Stimulated activated CD4-positive, alpha-beta T cell treated with anti-CD3 and anti-CD28 coated beads, Interleukin-12 subunit alpha, Interleukin-12 subunit beta, amount 100 ng/mL, for 4 hours (primary cell): ENCODE measurements at places on chromosomes 2 and 18.

- DNase-seq: no peak
Measured at GRCh38 chr2:28250006-28250405, 142.7 kb upstream of the FOSL2 start.

- no peak for DNase-seq
Measured at GRCh38 chr2:86275384-86275799, 62.0 kb downstream of the REEP1 start.

DNA sequence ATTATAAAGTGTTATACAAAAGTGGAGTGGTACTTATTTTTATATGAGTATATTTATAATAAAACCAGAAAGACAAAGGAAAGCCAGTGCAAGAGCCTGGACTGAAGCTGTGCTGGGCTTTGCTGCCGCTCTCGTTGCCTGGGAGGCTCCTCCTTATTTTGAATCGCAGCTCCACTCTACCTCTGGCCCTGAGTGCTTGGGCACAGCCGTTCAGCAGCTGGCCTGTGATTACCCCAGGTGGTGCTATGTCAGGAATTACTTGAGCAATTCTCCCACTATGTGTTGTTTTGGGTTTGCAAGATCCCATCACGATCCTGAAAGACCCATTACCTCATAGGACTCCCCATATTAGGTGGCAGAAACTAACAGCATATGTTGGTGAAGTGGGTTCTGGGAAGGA is 53.0 kb upstream of the LCLAT1 start:
- no peak for DNase-seq

- DNase-seq: no peak
Measured at GRCh38 chr18:40984856-40985255, 970.2 kb upstream of the PIK3C3 start.

GRCh38 chr2:190979906-190980629 is 33.9 kb downstream of the STAT1 start:
- no peak for DNase-seq

DNA sequence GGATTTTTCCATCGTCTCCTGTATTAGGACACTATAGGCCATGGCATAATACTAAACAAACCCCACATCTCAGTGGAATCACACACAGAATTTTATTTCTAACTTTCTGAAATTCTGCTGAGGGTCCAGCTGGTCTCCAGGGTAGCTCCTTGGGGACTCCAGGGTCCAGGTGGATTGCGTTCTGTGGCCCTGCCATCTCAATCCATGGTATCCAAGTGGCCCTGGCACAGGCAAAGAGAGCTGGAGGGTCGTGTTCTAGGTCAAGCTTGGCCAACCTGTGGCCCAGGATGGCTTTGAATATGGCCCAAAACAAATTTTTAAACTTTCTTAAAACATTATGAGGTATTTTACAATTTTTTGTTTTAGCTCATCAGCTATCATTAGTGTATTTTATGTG is 134.6 kb downstream of the CTIF start:
- DNase-seq: no peak

DNA sequence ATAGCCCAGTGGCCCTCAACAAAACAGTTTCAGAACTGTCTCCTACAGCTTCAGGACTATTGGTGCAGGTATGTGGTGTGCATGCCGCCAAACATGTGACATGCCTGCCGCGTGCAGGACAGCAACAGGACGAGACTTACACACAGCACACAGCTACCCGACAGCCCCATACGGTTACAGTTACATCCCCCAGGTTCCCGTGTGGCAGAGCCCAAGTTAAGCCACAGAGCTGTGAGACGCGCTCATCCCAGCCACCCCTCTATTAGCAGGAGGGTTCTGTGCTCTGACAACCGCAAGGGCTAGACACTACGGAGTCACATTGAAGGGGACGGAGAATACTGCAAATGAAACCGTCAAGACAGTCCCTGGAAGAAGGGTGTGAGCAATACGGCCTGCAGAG is 16.4 kb upstream of the TUBB6 start:
- no peak for DNase-seq

GRCh38 chr18:8957731-8958130 is 144.8 kb upstream of the NDUFV2 start:
- DNase-seq: no peak

GRCh38 chr2:84793641-84794040 is 87.2 kb downstream of the TRABD2A start:
- no peak for DNase-seq

DNA sequence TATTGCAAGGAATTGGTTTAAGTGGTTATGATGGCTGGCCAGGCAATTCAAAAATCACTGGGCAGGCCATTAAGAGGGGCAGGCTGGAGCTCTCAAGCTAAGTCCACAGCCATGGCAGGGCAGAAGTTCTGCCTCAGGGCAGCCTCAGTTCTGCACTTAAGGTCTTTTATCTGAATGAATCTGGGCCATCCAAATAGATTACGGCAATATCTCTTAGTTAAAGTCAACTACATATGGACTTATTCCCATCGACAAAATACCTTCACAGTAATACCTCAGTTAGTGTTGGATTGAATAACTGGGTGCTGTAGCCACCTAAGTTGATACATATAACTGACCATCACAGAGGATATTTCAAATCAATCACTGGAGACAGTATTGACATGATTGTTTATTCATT is 904.8 kb downstream of the MBD2 start:
- no peak for DNase-seq

- DNase-seq: no peak
Measured at GRCh38 chr2:174180726-174181236, 67.6 kb downstream of the OLA1 start.

DNA sequence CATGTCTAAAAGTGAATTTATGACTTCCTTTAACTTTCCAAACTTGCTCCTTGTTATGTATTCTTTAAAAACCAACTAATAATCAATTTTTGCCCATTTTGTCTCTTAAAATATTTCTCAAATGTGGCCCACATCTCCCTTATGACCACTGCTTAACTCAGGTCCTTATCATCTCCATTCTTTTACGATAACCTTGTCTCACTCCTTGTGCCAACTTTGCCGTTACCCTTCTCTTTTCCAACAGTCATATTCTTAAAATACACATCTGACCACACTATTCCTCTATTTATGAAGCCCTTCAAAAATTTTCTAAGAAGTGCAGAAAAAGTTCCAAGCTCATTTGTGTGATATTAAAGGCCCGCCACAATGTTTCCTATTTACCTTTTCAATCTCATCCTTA is 47.8 kb downstream of the PPP1R1C start:
- no peak for DNase-seq

DNA sequence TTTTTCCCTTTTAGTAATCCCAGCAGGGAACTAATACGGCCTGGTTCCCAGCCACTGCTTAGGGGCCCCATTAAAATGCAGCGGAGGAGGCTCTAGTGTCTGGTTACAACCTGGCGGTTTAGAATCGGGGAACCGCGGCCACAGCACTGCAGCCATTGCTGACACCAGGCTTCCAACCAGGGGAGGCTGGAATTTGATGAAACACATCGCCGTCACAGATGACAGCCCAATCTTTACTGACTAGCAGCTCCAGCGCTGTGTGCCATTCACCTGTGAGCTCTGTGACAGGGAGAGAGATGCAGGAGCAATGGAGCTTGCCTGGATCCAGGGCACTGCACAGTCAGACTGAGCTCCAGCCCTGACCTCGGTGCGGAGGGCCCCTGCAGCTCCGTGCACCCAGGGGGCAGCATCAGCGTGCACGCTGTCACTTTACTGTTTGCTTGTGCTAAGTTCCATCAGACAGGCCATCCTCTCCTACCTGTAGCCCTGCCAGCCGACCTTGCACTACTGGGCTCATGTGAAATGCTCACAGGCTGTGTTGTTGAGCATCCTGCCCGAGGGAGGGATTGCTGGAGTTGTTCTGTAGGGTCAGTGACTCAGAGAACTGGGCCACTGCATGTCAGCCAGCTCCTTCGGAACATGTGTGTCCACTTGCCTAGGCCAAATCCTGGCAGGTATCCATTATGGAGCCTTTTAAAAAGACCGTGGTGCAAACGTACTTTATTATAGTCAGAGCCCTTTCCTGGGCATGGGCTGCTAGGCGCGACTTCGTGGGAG is 203.5 kb downstream of the SEPTIN10 start:
- no peak for DNase-seq

- no peak for DNase-seq
Measured at GRCh38 chr2:81734981-81735380, 1430.4 kb upstream of the LRRTM1 start.

DNA sequence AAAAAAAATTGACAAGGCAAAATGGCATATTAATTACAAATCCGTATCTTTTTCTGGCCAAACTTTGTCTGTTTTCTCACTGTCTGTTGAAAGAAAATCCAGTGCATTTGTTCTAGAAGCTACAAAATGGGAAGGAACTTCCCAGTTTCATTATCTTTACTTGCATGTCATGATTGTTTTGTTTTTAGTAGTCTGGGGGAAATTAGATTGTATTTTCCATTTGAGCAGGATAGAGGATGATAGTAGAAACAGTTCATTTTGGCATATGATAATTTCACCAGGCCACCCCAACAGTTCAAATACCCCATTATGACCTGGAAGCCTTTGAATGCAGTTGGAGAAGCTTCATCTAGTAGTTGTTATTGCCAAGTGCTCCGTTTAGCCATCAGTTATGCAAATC is 77.5 kb upstream of the RANBP2 start:
- DNase-seq: no peak

DNA sequence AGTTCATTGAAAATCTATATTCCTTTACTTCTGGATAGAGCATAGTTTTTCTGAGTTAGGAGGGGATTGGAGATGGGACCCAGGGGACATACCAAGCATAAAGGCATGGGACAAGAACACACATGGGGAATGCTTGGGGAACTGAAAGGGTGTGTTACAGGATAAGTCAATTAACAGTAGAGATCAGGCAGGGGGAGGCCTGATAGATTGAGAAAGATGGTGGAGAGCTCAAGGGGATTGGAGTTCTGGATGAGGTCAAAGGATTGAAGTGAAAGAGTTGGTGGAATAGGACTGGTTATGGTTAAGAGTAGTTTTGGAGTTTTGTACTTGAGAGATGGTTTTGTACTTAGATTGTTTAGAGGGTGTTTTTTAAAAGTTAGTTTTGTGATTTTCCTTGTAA is 16.1 kb downstream of the ACSL3 start:
- no peak for DNase-seq

- no peak for DNase-seq
Measured at GRCh38 chr18:76443519-76444445, 51.3 kb downstream of the ZNF516 start.

DNA sequence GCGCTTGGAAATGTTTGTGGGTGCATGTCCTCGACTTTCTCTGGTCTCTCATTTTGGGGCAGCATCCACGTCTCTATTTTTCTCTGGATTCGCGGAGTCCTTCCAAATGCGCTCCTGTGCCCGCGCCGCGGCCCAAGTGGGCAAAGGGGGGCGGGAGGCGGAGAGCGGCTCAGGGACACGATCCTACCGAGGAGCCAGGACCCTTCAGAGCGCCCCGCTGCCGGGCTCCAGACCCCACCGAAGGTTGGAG is 990 bp downstream of the EPAS1 start:
- no peak for DNase-seq

- no peak for DNase-seq
Measured at GRCh38 chr2:221999166-221999565, 299.6 kb downstream of the PAX3 start.

GRCh38 chr2:26687328-26687727 is 5.2 kb upstream of the KCNK3 start:
- DNase-seq: no peak

DNA sequence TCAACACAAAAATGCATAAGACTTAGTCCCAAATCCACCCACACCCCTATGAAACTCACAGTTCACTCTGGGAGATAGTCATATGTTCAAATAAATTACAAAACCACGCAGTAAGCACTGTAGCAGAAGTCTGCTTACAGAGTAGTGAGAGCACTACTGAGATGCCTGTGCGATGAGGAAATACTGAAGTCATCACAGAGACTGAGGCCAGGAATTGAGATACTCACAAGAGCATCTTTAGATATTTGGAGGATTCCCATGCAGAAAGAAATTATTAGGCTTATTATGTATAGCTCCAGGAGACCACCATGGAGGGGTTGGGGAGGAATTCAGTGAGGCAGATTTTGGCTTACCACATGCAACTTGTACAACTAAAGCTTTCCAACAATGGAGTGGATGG is 82.3 kb downstream of the ANTXR1 start:
- no peak for DNase-seq

DNA sequence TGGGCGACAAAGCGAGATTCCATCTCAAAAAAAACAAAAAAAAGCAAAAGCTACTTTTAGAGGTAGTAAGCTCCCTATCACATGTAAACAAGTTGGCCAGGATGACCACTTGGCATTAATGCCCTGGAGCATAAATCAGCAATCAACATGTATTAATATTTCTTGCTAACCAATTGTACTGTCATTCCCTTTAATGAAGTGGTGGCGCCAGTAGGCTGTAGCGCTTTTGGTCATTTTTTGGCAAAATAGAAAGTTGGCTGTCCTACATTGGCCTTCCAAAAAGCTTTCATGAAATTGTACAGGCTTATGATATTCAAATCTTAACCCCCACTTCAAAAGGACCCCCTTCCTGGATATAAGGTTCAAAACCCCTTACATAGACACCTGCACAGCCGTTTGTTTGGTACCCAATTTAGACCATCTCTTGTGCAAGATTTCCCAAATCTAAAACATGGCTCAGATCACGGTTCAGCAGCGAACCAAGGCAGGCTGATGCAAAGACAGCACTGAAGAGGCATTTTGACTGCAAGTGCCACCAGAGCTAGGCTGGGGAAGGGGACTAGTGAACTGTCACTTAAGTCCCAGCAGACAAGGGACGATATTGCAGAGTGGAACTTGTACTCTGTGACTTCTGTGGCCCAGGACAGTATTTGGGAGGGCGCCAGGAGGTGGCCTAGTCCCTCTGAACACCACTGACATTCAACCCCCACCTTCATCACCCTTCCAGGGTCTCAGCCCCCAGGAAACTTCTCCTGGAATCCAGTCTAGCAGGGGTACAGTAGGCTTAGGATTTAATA is 31.9 kb downstream of the SMAD7 start:
- no peak for DNase-seq

- no peak for DNase-seq
Measured at GRCh38 chr2:3479430-3480320, 39.7 kb downstream of the ADI1 start.

DNA sequence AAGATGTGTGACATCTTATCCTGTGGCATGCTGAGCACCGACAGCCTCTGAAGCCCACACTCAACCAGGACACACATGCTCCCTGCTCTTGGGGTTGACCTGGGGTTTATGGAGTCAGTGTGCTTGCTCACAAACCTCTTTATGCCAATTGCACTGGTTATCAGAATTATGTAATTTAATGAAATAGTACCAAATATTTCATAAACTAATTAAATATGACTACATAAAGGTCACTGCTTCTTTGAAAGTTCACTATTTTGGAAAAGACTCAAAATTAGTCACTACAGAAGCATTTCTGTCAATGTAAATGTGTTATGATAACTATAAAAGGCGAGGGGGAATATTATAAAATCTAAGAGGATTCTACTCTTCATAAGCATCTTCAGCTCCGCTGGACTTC is 76.7 kb downstream of the FHOD3 start:
- no peak for DNase-seq

GRCh38 chr2:26740890-26741302 is 23.2 kb upstream of the SLC35F6 start:
- no peak for DNase-seq

- no peak for DNase-seq
Measured at GRCh38 chr2:15938803-15939555, 1.4 kb upstream of the MYCN start.

GRCh38 chr18:39167990-39168389 is 1602.4 kb upstream of the CELF4 start:
- no peak for DNase-seq
